Thoracic aorta (tissue), 2 donors: ENCODE measurements at places on chromosomes 5 and 9.

- DNase-seq = no peak
Measured at GRCh38 chr5:166073901-166074581, 2217.4 kb upstream of the WWC1 start.

DNA sequence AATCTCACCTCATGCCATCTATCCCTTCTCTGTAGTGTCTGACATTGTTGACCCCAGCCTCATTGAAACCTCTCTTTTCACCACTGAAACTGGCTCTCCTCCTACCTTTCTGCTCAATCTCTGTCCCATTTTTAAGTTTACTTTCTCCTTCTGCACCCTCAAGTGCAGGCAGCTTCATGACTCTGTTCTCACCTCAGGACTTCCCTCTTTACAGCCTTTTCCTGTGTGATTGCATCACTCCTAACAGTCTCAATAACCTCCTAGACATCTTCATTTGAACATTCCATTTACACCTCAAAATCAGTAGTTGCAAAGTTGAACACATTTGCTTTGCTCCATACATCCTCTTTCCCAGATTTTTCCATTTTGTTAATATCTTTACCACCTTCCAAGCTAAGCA, 172.1 kb downstream of the RASEF start:
- no peak for DNase-seq

DNA sequence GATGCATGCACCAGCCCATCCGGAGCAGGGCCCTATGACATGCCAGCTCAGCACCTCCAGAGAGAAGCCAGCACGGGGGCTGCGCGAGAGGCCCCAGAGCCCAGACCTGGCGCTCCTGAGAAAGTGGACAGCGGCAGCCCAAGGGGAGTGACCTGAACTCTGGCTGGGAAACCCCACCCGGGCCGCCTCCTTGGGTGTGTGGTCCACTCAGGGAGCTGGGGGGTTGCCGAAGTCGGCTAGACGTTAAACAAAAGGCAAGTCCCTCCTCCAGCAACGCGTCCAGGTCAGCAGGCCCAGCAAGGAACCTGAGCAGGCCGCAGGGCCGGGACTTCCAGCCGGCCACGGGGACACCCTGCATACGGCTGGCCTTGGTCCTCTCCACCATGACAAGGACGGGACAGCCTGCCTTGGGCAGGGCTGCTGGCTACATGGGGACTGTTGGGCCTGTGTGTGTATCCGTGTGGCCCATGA, 35.7 kb downstream of the NACC2 start:
- no peak for DNase-seq

GRCh38 chr5:56961746-56962145, 9.8 kb upstream of the MIER3 start:
- DNase-seq = no peak

GRCh38 chr9:135252980-135253304, 165.5 kb downstream of the OLFM1 start:
- DNase-seq = no peak

DNA sequence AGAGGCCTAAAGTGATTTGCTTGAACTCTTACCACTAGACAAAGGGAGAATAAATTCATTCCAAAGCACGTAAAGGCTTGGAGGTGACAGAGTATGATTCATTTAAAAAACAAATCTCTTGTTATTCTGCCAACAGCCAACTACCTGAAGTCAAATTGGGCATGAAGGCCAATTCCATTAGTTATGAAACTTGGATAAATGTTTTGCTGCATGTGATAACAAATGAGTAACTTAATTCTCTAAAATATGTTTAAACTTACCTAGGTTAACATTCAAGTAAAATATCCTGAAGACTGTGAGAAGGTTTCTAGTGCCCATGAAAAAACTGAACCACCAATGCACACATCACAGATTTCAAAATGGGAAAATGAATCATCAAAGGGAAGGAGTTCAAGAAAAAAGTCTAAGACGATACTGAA, 120.1 kb upstream of the TSLP start:
- DNase-seq = no peak

DNA sequence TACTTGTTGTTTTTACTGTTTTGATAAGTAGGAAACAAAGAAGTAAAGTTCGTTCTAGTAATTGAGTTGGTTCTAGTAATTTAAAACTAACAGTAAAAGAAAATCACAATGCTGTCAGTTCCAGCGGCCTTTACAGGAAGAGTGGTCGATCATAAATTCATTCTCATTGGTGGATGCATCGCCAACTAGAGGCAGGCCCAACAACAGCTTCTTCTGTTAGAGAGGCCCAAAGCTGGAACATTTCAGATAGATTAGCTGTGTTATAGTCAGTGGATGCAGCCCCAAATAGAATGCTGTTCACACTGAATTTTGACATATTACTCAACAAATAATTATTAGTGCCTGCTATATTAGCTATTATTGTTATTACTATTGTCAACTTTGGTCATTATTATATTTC, 80.8 kb downstream of the ARRDC3 start:
- DNase-seq = no peak

GRCh38 chr9:216866-217265, 2.2 kb downstream of the DOCK8 start:
- no peak for DNase-seq

DNA sequence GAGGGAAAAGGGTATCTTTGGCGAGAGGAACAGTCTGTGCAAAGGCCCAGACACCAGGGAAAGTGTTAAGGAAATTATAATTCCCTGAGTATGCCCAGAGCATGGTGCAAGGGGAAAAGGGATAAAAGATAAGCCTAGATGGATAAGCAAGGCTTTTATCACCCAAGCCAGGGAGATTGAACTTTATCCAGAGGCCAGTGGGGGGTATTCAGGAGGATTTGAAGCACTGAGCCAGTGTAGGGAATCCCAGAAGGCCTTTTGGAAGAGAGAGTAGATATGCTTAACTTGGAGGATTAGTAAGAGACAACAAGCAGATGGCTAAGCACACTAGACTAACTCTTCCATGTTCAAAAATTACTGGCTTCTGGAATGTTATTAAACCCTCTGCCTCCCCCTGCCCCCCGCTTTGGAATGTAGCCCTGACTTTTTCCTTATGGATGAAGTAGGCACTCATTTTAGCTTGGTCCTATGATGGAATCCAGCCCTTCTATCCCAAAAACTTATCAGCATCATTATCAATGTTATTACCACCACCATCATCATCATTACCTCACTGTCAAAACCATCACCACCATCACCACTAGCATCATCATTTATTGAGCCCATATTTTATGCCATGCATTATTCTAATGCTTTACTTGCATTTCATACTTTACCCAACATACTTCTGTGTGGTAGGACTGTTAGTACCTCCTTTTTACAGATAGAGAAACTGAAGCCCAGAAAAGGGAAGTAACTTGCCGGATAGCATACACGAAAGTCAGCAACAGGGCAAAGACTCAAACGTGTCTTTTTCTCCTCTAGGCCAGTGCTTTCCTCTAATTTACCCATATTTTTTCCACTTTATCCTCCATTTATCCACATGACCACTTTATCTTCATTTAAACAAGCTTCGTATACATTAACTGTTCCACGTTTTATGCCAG, 237.0 kb downstream of the PAPPA start:
- DNase-seq = no peak
